ENCODE measurements at places on chromosomes 5 and 9.
A peak's percentile ranks its signal among the peaks of the same experiment; 100 is the strongest.

DNA sequence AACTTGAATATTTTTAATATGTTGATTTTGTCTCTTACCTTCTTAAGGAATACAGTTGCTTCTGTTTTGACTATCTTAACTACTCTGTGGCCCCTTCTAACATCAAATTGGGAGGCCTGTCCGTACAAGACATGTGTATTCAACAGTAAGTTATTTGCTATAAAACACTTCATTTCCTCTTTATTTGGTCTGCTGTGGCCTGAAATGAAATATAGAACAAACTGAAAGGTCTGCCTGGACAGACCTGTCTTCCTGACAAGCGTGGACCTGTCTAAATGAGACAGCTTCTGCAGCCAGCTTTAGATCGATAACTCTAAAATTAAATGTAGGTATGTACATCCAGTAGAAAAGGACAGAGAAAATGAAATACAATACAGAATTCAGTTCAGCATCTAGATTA is 2.2 kb upstream of the LPAR1 start:
- no peak for DNase-seq

GRCh38 chr5:159877894-159878448 is 38.3 kb upstream of the ADRA1B start:
- peak; percentile 90 for DNase-seq

DNA sequence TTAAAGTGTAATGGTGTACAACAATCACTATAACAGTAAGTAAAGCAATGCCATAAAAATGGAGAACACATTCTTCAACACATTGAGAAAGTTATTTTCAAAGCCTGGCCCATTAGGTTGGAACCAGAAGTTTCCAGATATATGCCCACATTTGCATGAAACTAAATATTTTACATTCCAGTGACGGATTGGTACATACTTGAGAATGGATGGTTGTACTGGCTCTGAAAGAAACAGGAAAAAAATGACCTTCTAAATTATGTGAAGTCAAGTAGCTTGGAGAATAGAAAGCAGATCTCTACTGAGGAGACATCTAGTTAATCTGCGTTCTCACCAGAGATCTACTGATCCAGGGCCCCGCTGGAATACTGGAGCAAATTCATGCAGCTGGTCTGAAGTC is 1037.0 kb downstream of the NR2F1-AS1 start:
- no peak for DNase-seq

DNA sequence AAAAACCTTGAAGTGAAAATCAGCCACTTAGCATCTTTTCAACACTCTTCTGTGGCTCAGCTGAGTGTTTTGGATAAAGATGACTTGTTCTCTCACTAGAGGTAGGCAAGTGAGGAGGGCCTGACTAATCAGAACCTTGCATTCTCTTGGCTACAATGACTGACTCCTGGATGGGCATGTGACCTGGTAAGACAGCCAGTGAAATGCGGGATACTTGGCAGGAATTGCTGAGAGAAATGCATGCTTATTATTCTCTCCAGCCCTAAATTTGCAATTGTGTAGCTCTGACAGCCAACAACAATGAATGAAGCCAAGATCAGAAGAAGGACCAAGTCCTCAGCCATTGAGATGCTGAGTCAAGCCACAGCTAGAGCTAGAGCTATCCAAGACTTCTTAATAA is 490.5 kb upstream of the ZNF608 start:
- DNase-seq, result no peak

DNA sequence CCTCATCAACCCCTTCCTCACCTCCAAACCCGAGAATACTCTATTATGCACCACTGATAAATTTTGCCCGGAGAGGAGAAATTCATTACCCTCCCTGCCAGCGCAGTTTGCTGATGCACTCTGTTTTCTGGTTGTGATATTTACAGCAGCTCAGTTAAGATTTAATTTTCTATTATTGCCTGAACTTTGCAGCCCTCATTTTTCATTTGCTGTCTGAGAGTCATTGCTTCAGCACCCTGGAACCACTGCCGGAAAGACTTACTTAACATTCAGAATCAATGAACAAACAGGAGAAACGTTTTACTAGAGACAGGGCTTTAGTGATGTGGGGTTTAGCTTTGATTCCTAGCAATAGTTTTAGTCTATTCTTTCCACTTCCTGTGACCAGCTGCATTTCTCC is 56.7 kb upstream of the MAMDC2 start:
- DNase-seq, result no peak

- DNase-seq, result no peak
These were observed 102.5 kb downstream of the ST8SIA4 start for GRCh38 chr5:100800562-100800961.

DNA sequence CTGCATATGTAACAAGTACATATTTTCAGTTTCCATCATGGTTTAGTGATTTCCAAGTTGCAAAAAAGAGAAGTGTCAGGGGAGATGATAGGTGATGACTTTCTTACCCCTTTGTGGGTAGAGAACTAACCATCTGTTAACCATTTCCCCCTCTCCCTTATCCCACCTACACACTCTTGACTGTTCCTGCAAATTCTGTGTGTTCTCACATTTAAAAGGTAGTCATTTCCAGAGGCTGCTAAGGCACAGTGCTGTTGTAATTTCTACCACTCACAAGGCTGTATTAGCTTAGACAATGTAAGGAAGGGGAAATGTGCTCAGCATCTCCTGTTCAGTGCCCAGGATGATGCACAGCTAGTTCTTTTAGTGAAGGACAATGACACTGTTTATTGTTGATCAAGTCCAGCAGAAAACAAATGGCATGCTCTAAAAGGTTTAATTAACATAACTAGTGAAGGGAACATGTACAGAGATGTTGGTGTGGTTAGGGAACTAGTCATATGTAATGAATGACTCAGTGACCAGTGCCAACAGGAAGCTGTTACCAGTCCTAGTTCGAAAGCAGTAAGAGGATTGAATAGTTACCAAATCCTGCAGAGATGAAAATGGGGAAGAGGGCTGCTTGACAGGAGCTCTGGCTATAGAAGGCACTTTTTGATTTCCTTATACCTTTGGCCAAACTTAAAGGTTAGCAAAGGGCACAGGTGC is 165.1 kb downstream of the PLK2 start:
- no peak for DNase-seq

- DNase-seq, result peak; percentile 93
These were observed 28.6 kb downstream of the PCDH1 start for GRCh38 chr5:141849415-141850243.

- DNase-seq, result peak; percentile 72
These were observed 80.3 kb downstream of the EPB41L4A start for GRCh38 chr5:112338681-112339337.

DNA sequence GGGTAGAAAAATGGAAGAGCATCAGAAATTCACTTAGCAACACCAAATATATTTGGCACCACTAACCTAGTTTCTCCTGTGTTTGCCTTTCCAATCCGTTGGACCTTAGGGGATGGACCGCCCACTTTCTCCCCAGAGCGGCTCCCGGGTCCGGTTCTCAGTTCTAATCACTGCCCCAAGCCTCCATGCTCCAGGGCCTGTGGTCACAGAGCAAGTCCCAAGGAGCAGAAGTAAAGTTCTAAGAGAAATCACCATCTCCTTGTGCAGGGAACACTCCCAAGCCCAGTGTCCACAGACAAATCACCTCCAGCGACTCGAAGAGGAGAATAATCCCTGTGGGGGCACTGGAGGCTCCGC is 728 bp upstream of the SLC1A1 start:
- DNase-seq, result peak; percentile 84

GRCh38 chr5:39624890-39625289 is 200.1 kb upstream of the DAB2 start:
- no peak for DNase-seq

GRCh38 chr5:66223637-66224036 is 79.5 kb downstream of the SREK1 start:
- no peak for DNase-seq

GRCh38 chr5:62385131-62385530 is 18.6 kb downstream of the DIMT1 start:
- no peak for DNase-seq

GRCh38 chr5:177372910-177373309 is 11.3 kb upstream of the SLC34A1 start:
- DNase-seq, result no peak

GRCh38 chr5:108900668-108901067 is 153.0 kb downstream of the FER start:
- DNase-seq, result no peak

DNA sequence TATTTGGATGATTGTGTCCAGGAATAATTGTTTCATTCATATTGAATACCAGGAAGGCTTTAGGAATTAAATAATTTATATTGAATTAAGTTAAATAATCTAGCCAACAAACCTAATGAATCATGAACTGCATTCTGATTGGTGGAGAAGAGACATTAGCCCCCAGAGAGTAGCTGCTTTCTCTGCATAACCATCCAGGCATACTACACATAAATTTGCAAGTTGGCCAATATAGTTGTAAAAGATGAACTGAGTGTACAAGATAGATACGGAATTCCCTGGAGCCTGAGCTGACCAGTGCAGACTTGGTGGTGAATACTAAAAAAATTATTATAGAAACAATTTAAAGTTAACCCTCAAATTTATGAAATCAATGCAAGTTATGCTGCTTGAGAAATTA is 311.8 kb upstream of the KIF2A start:
- DNase-seq, result no peak

DNA sequence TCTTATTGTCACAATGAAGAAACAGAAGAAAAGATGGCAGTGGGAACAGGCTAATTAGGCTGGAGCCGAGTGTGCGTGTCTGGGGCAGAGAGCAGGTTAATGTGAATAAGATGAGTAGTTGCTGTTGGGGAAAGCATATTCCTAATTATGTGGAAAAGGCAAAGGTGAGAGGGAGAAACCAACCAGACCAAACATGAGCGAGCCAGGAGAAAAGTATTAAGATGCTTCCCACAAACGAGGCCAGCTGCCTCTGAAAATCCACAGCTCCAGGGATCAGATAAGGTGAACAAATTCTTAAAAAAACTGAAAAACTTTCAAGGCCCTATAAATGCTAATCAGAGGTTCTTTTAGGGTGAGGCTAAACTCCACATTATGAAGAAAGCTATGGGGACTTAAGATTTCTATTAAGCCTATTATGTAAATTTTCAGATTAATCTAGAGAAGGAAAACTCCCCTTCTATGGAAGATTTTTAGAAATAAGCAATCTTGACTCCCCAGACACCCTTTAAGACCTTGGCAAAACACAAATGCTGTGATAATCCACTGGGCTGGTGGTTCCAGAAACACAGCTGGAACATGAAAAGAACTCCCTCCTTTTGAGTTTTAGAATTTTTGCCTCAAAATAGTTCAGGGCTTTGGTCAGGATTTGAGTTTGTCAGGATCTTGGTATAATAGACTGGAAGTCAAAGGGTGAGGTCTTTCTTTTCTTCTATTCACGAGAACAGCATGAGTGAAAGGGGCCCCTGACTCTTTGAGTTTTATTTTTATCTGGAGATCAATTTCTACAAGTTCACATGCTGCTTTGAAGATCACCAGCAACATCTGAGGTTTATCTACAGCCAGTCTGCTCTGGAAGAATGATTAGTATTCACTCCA is 238.1 kb downstream of the SPOCK1 start:
- no peak for DNase-seq

- DNase-seq, result no peak
These were observed 29.8 kb upstream of the ENHO start for GRCh38 chr9:34552606-34552981.

DNA sequence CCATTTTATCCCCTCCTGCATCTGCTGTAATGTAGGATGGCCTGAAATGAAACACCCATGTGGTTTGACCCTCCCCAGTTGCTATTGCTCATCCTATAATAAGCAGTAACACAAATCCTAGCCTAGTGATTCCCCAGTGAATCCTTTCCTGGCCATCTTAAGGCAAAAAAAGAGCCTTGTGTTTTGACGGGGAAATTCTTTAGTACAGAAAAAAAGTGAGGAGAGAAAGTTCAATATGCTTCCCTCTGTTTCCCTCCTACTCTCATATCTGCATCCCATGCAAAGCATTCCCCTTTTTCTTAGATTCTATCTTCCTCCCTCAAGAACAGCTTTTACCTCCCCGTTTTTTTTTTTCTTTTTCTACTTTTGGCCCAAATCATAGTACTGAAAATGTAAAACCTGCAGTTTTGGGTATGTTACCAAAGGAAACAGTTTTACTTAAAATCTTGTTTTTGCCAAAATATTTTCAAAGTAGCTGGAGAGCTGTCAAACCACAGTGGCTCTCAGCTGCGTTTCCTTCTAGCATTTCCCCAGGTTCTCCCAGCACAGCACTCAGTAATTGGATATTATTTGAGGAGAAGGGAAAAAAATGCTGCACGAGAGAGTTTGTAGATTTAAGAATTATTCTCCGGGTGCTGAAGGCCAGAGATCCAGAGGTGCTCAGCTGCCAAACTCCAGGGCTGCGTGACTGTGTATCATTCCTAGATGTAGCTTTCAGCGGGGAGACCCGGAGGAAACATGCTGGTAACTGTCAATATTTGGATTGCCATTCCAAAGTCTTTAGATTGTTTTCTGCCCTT is 321.4 kb downstream of the NPR3 start:
- no peak for DNase-seq

DNA sequence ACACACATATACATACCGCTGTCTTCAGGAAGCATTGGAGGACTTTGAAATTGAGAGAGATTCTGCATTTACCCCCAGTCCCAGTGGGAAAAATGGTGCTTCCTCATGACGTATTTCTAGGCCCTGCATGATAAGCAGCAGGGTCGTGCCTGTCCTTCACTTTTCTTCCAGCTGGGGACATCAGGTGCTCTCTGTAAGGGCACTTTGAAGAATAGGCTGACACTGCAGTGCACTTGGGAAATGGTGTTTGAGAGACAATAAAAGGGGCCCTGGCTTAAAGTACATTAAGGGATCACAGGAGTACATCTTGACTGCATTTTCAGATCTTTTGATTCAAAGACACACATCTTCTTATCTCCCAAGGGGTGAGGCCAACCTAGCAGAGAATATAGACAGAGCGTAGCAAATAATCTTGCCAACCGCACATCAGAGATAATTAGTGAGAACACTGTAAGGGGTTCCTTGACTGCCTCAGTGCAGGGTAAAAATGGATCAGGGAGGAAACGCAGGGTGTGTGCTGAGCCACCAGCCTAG is 437.9 kb downstream of the CSNK1G3 start:
- DNase-seq, result no peak

DNA sequence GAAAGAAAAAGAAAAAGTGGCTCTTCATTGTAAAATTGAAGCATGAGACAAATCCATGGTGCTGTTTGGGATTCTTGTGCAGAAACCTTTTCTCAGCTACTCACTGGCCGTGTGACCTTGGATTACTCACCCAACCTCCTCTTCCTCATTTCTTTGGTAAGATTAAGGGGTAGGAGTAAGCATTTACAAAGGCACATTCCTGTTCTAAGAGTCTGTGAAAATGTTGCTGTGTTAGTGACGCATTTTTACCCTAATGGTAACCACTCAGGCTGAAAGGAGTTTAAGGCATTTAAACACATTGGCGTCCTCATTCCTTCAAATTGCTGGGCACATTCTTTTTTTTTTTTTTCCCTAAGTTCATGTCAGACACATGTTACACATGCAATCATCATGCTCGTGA is 4.3 kb downstream of the RAI14 start:
- no peak for DNase-seq

GRCh38 chr9:114124666-114125475 is 25.8 kb upstream of the KIF12 start:
- DNase-seq, result no peak

GRCh38 chr5:136082390-136083193 is 50.1 kb upstream of the SMAD5 start:
- peak; percentile 90 for DNase-seq

GRCh38 chr5:89471541-89471940 is 588.6 kb upstream of the MEF2C start:
- DNase-seq, result no peak

- no peak for DNase-seq
These were observed 276.8 kb upstream of the RORB start for GRCh38 chr9:74220327-74220726.

- no peak for DNase-seq
These were observed 25.3 kb upstream of the SIL1 start for GRCh38 chr5:139223481-139223880.

- DNase-seq, result no peak
These were observed 33.0 kb downstream of the POU5F2 start for GRCh38 chr5:93708442-93708841.
